ENCODE measurements at places on chromosomes 12 and 14. TPM values are rescaled to one million over a fixed set of nuclear protein-coding genes. Genes with fewer than 3 reads are reported as not detected.
A peak's percentile ranks its signal among the peaks of the same experiment; 100 is the strongest.

GRCh38 chr12:110012659-110013058 lies 13.4 kb downstream of the ANKRD13A start:
- no peak overlapping the region for H3K4me3 ChIP-seq
- H3K4me1 ChIP-seq = peaks cover 8% of the 10 kb centered on the region
- no peak overlapping the region for H3K27ac ChIP-seq
- no peaks in the 10 kb centered on the region for H3K36me3 ChIP-seq
- H3K27me3 ChIP-seq = no peaks in the 10 kb centered on the region

DNA sequence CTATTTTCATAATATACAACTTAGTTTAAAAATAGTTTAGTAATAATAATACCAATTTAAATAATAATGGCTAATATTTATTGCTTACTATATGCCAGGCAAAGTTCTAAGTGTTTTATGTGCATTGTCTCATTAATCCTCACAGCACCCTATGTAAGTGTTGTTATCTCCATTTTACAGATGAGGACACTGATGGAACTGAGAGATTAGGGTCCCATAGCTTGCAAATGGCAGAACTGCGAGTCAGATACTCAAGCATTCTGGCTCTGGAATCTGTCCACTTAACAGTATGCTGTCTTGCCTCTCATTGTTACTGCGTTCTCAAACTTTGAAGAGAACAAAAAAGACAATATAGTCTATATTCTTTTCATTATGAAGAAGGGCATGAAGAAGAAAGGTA lies 19.0 kb downstream of the AP5M1 start:
- H3K4me3 ChIP-seq = no peak overlapping the region
- H3K27ac ChIP-seq = no peak overlapping the region
- H3K27me3 ChIP-seq = no peaks in the 10 kb centered on the region
- H3K36me3 ChIP-seq = no peaks in the 10 kb centered on the region
- no peaks in the 10 kb centered on the region for H3K4me1 ChIP-seq

- DNase-seq = no peak
- peaks cover 38% of the 10 kb centered on the region for H3K4me1 ChIP-seq
- H3K36me3 ChIP-seq = no peaks in the 10 kb centered on the region
- peaks cover 11% of the 10 kb centered on the region for H3K27me3 ChIP-seq
- no peak overlapping the region for H3K27ac ChIP-seq
Measured at GRCh38 chr12:4032924-4033615, 159.9 kb upstream of the PARP11 start.

GRCh38 chr12:108267450-108267849 lies 71.7 kb downstream of the CMKLR1 start:
- DNase-seq = no peak
- H3K36me3 ChIP-seq = peaks cover 8% of the 10 kb centered on the region
- peaks cover 4% of the 10 kb centered on the region for H3K27me3 ChIP-seq
- no peak overlapping the region for H3K4me3 ChIP-seq

DNA sequence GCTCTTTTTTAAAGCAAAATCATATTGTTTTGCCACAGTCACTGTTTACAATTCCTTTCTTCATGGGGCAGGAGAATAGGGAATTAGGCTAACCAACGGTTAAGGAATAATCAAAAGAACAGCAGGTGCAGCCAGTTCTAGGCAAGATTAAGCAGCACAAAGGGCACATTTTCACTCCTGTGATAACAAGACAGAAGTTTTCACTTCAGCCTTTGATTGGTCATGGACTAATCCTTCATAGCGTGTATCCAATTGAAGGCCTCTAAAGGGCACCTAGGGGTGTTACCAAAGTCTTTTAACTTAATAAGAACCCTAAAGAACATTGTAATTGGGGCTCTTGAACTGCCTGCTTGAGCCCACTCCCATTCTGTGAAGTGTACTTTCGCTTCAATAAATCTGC lies 206.9 kb upstream of the AMIGO2 start:
- no peak overlapping the region for H3K27ac ChIP-seq
- H3K27me3 ChIP-seq = no peaks in the 10 kb centered on the region
- DNase-seq = no peak
- H3K4me1 ChIP-seq = peaks cover 3% of the 10 kb centered on the region
- no peak overlapping the region for H3K4me3 ChIP-seq

GRCh38 chr12:42511656-42512055 lies 77.9 kb downstream of the PRICKLE1 start:
- H3K4me1 ChIP-seq = peaks cover 6% of the 10 kb centered on the region
- no peak overlapping the region for H3K27ac ChIP-seq
- H3K36me3 ChIP-seq = no peaks in the 10 kb centered on the region

GRCh38 chr12:120539303-120539702 lies 5.1 kb downstream of the RNF10 start:
- no peaks in the 10 kb centered on the region for H3K36me3 ChIP-seq
- no peak overlapping the region for H3K27ac ChIP-seq
- no peak overlapping the region for H3K4me3 ChIP-seq
- H3K4me1 ChIP-seq = peaks cover 25% of the 10 kb centered on the region

- no peak overlapping the region for H3K27ac ChIP-seq
- DNase-seq = no peak
- no peaks in the 10 kb centered on the region for H3K27me3 ChIP-seq
- peaks cover 23% of the 10 kb centered on the region for H3K36me3 ChIP-seq
- no peaks in the 10 kb centered on the region for H3K4me1 ChIP-seq
Measured at GRCh38 chr12:65229441-65229840, 49.0 kb upstream of the MSRB3 start.

- no peak overlapping the region for H3K27ac ChIP-seq
- no peaks in the 10 kb centered on the region for H3K27me3 ChIP-seq
- H3K4me1 ChIP-seq = peaks cover 13% of the 10 kb centered on the region
- H3K36me3 ChIP-seq = no peaks in the 10 kb centered on the region
- no peak overlapping the region for H3K4me3 ChIP-seq
- DNase-seq = no peak
Measured at GRCh38 chr12:110638796-110639195, 24.9 kb downstream of the TCTN1 start.

GRCh38 chr12:79371226-79371625 lies 319.5 kb downstream of the PAWR start:
- H3K36me3 ChIP-seq = no peaks in the 10 kb centered on the region
- peaks cover 2% of the 10 kb centered on the region for H3K27me3 ChIP-seq
- no peaks in the 10 kb centered on the region for H3K4me1 ChIP-seq
- H3K4me3 ChIP-seq = no peak overlapping the region
- no peak overlapping the region for H3K27ac ChIP-seq

DNA sequence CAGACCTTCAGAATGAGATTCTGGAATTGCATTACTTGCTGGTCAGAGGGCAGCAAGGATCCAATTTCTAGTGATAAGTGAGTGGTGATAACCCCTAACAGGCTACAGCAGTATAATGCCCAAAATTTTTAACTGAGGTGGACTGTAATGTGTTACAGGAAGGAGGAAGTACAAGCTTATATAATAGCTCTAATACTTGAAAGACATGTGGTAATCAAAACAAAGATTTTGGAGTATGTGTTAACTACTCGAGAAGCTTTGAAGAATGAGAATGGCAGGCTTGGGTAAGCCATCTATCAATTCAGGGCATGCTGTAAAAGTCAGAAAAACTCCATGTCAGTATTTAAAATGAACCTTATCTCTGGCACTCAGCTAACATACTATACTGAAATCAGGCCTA lies 70.5 kb downstream of the ANKS1B start:
- no peak overlapping the region for H3K27ac ChIP-seq
- peaks cover 2% of the 10 kb centered on the region for H3K27me3 ChIP-seq
- H3K36me3 ChIP-seq = no peaks in the 10 kb centered on the region
- no peaks in the 10 kb centered on the region for H3K4me1 ChIP-seq
- DNase-seq = no peak

DNA sequence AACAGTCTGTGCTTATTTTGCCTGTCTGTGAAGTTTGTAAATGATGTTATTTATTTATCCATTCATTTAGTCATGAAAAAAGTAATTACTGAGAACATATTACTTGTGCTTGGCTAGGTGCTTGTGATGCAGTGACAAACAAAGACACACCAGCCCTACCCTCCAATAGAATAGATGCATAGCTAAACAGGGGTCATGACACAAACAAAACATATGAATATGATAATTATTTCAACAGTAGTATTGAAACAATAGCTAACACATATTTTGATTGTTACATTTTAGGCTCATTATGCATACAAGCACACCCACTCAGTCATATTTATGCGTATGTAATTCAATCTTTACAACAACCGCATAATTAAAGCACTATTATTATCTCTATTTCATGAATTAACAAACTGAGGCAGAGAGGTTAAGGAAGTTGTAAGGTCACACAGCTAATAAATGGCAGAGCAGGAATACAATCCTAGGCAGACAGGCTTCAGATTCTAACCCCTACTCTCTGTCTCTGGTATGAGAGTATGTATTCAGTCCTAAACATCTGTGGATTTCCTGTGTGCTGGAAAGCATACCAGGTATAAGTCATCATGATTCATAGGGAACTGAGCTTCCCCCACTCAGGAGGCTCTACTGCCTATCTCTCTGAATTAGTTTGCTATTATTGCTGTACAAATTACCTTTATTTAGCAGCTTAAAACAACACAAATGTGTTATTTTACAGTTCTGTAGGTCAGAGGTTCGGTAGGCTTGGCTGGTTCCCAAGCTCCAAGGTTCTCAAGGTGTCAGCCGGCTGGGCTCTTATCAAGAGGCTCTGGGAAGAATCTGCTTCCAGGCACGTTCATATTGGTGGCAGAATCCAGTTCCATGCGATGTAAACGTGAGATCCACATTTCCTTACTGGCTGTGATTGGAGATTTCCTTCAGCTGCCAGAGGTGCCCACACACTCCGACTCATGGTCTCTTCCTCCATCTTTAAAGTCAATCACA lies 509.4 kb downstream of the GALC start:
- H3K4me3 ChIP-seq = no peak overlapping the region
- H3K27me3 ChIP-seq = no peaks in the 10 kb centered on the region
- H3K4me1 ChIP-seq = no peaks in the 10 kb centered on the region
- H3K27ac ChIP-seq = no peak overlapping the region

DNA sequence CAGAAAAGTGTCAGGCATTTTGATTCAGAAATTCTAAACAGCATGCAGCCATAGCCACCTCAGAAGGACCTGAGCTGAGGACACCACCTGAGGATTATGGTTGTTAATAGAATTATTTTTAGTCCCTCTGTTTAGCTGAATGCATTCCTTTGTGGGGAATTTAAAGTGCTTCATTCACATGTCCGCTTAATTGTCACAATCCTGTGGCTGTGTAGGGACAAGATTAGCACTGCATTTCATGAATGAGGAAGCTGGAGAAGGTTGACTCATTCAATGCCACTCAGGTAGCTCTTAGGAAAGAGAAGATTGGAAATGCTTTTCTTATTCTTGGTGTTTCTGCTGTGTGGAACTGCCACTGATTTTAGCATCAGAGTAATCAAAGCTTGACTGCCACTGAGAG lies 42.0 kb upstream of the KRR1 start:
- no peaks in the 10 kb centered on the region for H3K36me3 ChIP-seq
- peaks cover 3% of the 10 kb centered on the region for H3K27me3 ChIP-seq
- H3K4me3 ChIP-seq = no peak overlapping the region
- DNase-seq = no peak

DNA sequence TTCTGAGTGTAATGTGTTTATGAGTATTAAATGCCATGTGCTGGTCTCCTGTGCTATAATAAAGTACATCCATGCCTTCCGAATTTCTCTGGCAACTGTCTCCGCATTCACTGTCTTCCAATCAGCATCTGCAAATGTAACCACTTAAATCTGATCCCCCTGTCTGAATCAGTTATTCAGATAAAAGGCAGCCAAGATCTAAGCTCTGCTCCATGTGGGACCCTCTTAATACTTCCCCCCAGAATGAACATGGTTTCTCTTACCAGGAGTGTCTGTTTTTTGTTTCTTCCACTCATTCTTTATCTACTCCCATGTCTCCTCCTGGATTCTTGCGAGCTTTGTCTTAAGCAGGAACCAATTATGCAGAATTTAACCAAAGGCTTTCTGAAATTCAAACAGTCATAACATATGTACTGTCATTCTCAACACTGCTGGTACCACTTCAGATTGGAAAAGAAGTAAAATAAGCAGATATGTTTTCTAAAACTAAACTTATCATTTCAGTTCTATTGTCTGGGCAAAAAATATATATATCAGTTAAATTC lies 996.7 kb upstream of the FLRT2 start:
- no peaks in the 10 kb centered on the region for H3K27me3 ChIP-seq
- peaks cover 2% of the 10 kb centered on the region for H3K4me1 ChIP-seq
- H3K27ac ChIP-seq = no peak overlapping the region

DNA sequence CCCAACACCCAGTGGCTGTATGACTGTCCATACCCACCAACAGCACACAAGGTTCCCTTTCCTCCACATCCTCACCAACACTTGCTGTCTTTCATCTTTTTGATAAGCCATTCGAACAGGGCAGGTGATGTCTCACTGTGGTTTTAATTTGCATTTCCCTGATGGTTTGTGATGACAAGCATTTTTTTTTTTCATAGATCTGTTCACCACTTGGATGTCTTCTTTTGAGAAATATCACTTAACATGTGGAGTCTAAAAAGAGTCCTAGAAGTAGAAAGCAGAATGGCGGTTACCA lies 198.1 kb upstream of the DIO3 start:
- DNase-seq = no peak
- H3K27me3 ChIP-seq = peaks cover 2% of the 10 kb centered on the region
- no peak overlapping the region for H3K27ac ChIP-seq
- no peak overlapping the region for H3K4me3 ChIP-seq
- no peaks in the 10 kb centered on the region for H3K4me1 ChIP-seq

GRCh38 chr12:110280392-110280778 lies 662 bp upstream of the ATP2A2 start:
- DNase-seq = peak; percentile 58
- H3K4me3 ChIP-seq = peak overlapping the region; percentile 95

GRCh38 chr12:27733052-27733656 lies 22.5 kb downstream of the MRPS35 start:
- H3K27ac ChIP-seq = no peak overlapping the region
- H3K36me3 ChIP-seq = no peaks in the 10 kb centered on the region
- H3K4me3 ChIP-seq = no peak overlapping the region
- no peaks in the 10 kb centered on the region for H3K4me1 ChIP-seq

DNA sequence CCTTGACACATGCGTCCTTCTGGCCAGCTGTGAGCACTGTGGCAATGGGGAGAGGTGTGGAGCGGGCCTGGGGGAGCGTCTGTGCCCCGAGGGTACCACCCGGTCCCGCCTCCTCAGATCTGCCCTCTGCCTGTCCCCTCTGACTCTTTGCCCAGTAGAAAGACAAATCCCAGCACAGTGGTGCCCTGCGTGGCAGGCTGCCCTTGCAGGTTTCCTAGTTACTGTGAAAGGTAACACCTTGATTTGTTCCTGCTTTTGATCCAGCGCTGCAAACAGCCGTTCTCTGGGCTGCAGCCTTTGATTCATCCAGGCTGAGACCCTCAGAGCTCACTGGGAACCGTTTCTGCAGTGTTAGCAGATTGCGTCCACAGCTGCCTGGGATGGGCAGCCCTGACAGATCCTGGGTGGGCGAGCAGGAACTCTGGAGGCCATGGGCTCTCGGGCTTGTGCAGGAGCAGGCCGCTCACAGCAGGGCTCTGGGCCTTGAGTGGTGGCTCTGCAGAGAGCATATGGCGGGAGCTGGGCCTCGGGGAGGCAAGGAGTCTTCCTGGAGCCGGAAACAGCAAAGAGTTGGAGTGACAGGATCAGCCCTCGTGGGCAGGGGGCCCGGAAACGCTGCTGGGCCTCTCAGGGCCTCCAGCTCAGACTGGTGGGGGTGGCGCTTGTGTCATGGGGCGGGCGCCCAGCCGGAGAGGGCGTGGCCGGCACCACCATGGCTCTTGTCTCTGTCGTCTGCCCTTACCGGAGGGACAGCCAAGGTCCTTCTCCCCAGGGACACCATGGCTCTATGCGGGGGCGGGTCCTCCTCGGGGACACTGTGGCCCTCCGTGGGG lies 16.6 kb downstream of the FBRSL1 start:
- peak overlapping the region; percentile 97 for H3K27ac ChIP-seq
- peak overlapping the region; percentile 60 for H3K4me3 ChIP-seq
- peaks cover 28% of the 10 kb centered on the region for H3K4me1 ChIP-seq
- H3K27me3 ChIP-seq = peaks cover 4% of the 10 kb centered on the region
- DNase-seq = peak; percentile 76

Gene OTOGL
- 0.83 TPM for total RNA-seq

Gene CABP1
- 0.83 TPM for total RNA-seq

Gene TPH2
- 0.34 TPM for total RNA-seq

Gene CFAP54
- total RNA-seq = 0.15 TPM

Gene CYP27B1
- total RNA-seq = 1.7 TPM

Measured in glutamatergic neuron (in vitro differentiated cells).